ENCODE measurements at places on chromosomes 12 and 14.

- DNase-seq, result peak; percentile 84
Measured at GRCh38 chr12:47651368-47652254, 54.2 kb downstream of the RPAP3 start.

GRCh38 chr12:25065035-25065434 is 116.1 kb upstream of the BCAT1 start:
- DNase-seq, result no peak

GRCh38 chr14:40417777-40418401 is 985.7 kb upstream of the FBXO33 start:
- peak; percentile 7 for DNase-seq

DNA sequence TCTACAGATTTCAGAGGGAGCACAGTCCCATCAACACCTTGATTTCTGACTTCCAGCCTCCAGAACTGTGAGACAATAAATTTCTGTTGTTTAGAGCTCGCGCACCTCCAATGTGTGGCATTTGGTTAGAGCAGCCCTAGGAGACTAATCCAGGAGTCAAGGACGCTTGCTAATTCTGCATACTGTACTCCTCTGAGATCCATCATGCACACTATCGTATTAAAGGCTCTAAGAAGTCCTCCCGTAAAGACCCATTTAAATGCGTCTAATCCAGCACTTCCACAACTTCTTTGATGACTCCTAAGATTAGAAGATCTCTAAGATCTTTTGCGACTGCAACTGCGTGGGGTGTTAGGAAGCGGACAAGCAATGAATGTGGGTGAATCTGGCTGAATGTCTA is 30.4 kb downstream of the MAP1LC3B2 start:
- no peak for DNase-seq

DNA sequence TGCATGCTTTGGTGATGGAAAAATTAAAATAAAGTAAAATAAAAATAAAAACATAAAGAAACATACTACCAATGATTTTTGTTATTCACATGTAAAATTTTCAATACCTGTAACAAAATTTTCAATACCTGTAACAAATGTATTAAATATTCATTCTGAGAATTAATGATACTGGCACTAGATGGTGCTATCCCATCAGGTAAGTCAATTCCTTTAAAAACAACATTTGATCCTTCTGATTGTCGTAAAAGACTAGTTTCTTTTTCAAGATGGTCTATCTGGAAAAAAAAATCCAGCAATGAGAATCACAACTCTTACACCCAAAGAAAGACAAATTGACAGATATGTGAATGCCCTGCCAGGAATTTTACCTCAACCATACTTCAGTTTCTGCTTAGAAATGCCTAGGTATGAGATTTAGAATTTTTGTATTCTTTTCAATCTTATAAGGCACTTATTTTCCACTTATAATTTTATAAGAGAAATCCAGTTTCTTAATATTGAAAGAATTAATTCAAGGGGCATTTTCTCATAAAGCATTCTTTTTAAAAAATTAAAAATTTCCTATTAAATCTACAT is 30.7 kb downstream of the CEP290 start:
- no peak for DNase-seq

DNA sequence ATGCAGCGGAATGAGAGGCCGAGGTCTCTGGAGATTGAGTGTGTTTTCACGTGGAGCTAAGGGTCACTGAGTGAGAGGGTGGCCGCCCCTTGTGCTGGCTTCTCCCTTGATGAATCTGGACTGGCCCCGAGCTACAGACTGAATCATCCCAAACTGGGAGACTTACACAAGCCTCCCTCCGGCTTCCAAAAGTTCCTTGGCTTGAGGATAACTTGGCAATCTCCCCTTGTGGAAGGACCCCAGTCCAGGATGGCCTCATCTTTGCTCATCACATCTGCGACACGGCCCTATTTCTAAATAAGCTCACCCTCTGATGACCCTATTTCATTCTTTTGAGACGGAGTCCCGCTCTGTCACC is 41.5 kb upstream of the FBRSL1 start:
- no peak for DNase-seq

DNA sequence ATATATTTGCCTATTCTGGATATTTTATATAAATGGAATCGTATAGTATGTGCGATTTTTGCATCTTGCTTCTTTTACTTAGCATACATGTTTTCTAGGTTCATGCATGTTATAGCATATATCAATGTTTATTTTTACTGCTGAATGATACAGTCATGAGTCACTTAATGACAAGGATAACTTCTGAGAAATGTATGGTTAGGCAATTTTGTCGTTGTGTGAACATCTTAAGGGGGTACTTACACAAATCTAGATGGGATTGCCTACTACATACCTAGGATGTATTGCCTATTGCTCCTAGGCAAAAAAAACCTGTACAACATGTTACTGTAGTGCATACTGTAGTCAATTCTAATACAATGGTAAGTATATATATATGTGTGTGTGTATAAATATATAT is 8.8 kb downstream of the USP15 start:
- DNase-seq, result no peak

GRCh38 chr12:109878749-109879148 is 1.6 kb downstream of the GLTP start:
- DNase-seq, result peak; percentile 33

- DNase-seq, result no peak
Measured at GRCh38 chr12:37546901-37547475, 769.6 kb upstream of the ALG10B start.
